ENCODE measurements at places on chromosomes 11 and 22. TPM values are rescaled to one million over a fixed set of nuclear protein-coding genes. Genes with fewer than 3 reads are reported as not detected.

DNA sequence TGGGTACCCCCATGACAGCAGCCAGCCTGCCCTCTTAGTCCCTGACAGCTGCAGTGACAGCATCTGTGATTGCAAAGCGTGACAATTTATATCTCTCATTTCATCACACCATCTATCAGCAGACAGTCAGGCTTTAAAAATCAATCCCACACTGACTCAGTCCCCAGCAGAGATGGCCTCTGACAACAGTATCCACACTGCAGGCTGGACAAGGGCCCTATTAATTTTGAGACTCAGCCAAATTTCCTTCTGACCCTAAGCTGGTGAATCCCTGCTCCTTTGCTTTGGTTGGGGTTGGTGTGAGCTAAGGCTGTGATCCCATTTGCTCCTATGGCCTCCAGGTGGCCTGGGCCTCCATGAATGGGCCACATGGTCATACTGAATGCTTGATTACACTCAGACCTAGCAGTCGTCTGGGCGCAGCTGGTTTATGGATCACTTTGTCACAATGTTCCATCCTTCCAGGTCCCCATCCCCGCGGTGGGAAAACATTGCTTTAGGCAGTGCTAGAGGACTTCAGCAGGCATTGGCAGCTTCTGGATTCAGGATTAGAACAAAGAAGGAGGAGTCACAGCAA is 68.2 kb upstream of the B3GAT1 start:
- H3K27ac ChIP-seq = no peak overlapping the region
- peaks cover 35% of the 10 kb centered on the region for H3K27me3 ChIP-seq
- no peaks in the 10 kb centered on the region for H3K36me3 ChIP-seq

The GLB1L2 gene
- 2.4 TPM for total RNA-seq

- H3K4me1 ChIP-seq = no peaks in the 10 kb centered on the region
- H3K4me3 ChIP-seq = no peak overlapping the region
- H3K27me3 ChIP-seq = peaks cover 10% of the 10 kb centered on the region
- no peaks in the 10 kb centered on the region for H3K36me3 ChIP-seq
These were observed 6.8 kb upstream of the SAA1 start for GRCh38 chr11:18259259-18259658.

GRCh38 chr22:26362471-26362870 is 66.6 kb upstream of the ASPHD2 start:
- DNase-seq = no peak

GRCh38 chr11:13183094-13183825 is 94.3 kb upstream of the BMAL1 start:
- H3K4me1 ChIP-seq = peaks cover 11% of the 10 kb centered on the region
- no peak for DNase-seq
- H3K27me3 ChIP-seq = peaks cover 22% of the 10 kb centered on the region
- peak overlapping the region; percentile 23 for H3K4me3 ChIP-seq
- H3K36me3 ChIP-seq = peaks cover 5% of the 10 kb centered on the region

- no peak for DNase-seq
- H3K4me3 ChIP-seq = no peak overlapping the region
- no peak overlapping the region for H3K27ac ChIP-seq
These were observed 7.4 kb downstream of the ACAT1 start for GRCh38 chr11:108128772-108129171.

The MRGPRX3 gene
- not detected for total RNA-seq

DNA sequence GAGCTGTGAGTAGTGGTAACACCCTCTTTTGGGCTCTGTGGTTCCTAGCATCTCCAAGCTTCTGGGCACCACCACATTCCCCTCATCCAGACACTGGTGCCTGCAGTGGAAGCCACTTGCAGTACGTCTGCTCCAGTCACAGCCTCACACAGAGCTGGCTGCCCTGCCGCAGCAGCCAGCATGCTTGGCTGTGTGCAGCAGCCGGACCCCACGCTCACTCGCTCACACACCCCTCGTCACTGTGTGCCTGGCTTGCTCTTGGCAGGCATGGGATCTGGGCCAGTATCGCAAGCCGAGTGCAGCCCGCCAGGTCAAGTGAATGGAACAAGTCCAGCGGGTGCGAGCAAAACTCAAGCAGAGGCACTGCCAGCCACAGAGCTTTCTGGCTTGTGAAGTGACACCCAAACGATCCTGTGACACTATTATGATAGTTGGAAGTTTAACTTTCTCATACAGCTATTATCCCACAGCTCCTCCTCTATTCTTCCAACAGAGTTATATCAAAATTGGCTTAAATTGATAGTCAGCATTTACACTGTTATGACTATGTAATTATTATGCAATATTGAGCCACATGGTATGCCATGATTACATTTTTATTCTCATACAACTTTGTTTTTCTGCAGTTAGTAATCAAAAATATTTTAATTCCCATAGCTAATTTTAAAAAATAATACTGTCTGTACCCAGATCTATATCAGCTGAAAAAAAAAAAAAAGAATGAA is 89.0 kb downstream of the CCDC73 start:
- H3K36me3 ChIP-seq = no peaks in the 10 kb centered on the region
- H3K4me3 ChIP-seq = no peak overlapping the region
- H3K27me3 ChIP-seq = peaks cover 20% of the 10 kb centered on the region
- no peaks in the 10 kb centered on the region for H3K4me1 ChIP-seq

- H3K27ac ChIP-seq = no peak overlapping the region
- no peaks in the 10 kb centered on the region for H3K4me1 ChIP-seq
- no peak for DNase-seq
- H3K36me3 ChIP-seq = no peaks in the 10 kb centered on the region
These were observed 267.2 kb downstream of the NTM start for GRCh38 chr11:131637469-131638175.

Measured in activated T-cell treated with anti-CD3 and anti-CD28 coated beads, Interleukin-2, amount 50 U/mL, for 72 hours (primary cell).